Iris pigment epithelial cell (primary cell): ENCODE measurements at places on chromosomes 2 and 18.

DNA sequence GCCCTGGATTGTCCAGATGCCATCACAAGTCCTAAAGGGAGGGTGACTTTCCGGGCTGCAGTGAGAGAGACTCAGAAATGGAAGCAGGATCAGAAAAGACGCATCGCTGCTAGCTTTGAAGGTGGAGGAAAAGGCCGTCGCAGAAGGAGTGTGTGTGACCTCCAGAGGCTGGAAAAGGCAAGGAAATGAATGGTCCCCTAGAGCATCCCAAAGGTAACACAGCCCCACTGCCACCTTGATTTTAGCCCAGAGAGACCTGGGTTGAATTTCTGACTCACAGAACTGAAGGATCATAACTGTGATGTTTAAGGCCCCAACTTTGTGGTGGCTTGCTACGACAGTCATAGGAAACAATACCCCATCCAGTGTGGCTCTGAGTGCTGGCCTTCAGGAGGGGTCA is 8.6 kb upstream of the NCK2 start:
- DNase-seq: no peak

DNA sequence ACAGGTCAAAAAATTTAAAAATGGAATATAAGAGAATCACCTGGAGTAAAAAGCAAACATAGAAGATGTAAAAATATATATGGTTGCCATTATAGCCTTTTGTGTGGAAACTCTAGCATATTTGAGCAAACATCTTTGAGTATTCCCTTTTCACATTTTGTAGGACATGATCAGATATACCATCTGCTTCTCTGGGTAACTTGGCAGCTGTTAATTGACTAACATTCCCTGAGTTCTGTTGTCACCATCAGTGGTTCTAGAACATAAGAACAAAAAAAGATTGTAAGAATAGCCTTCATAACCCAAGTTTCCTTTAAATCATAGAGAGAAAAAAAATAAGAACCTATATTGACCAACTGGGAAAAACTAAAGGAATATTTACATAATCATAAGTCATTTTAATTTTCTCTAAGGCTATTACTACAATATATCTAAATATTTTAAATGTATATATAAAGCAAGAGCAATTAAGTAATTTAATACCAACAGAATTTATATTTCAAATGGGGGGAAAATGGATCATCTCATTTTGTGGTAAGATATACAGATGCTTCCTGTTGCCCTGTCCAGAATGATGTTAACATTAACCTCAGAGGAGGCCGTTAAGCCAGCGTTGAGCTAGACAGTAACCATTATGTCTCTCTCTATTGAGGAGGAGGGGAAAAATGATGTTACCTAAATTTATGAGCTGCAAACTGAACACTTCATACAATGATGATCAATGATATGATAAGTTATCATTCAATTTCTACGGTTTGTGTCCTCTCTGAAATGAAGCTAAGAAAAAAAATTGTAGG is 9.8 kb upstream of the INO80D start:
- DNase-seq: peak; percentile 33

DNA sequence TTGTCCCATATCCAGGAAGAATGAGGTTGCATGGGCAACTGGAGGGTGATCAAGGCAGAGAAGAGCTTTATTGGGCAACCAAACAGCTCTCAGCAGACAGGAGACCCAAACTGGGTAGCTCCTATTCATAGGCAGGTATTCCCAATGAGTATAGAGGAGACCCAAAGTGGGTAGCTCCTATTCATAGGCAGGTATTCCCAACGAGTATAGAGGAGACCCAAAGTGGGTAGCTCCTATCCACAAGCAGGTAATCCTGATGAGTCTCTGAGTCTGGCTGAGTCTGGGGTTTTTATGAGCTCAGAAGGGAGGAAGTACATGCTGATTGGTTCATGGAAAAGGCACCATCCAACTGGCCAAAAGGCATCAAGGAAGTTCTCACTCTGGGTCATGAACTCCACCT is 5.3 kb upstream of the GORASP2 start:
- DNase-seq: no peak

GRCh38 chr18:48896875-48897511 is 53.8 kb downstream of the SMAD7 start:
- DNase-seq: peak; percentile 20

GRCh38 chr2:239322416-239323086 is 78.3 kb downstream of the HDAC4 start:
- DNase-seq: peak; percentile 38

- DNase-seq: peak; percentile 34
These were observed 489.4 kb downstream of the LRP1B start for GRCh38 chr2:141641462-141641861.

DNA sequence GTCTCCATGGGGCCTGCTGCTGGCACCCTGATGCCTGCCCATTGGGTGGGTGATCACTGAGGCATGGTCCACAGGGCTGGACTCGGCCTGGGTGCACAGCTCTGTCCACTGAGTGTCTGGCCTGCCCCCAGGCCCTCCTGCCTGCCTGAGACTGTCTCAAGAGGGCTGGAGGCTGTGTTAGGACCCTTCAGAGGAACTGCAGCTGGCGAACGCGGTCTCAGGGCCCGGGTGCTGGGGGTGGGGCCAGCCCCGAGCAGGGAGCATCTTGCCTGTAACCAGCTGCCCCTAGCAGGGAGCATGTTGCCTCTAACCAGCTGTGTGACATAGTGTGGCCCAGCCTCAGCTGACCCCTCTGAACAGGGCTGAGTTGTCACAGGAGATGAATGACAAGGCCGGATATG is 50.0 kb downstream of the TWIST2 start:
- DNase-seq: no peak

GRCh38 chr2:176879426-176879995 is 333.1 kb upstream of the HNRNPA3 start:
- DNase-seq: no peak

- no peak for DNase-seq
These were observed 17.5 kb upstream of the CXCR4 start for GRCh38 chr2:136135462-136135861.

DNA sequence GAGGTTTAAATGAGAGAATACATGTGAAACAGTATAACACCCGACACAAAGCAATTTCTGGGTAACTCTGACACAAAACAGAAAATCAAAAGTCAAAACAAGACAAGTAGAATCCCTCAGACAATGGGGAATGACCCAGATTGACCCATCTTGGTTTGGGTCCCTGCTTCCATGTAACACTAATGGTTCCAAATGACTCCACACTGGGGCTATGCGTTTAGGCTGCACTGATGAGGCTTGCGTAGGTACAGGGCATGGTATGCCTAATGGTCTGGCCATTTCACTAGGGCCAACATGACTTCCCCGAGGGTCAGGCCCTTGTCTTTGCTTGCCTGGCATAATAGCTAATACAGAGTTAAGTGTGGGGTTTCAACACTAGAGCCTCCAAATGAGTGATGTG is 27.2 kb upstream of the NFE2L2 start:
- DNase-seq: no peak

GRCh38 chr18:25167612-25168410 is 184.2 kb downstream of the ZNF521 start:
- no peak for DNase-seq

- no peak for DNase-seq
These were observed 743.6 kb downstream of the RNF144A start for GRCh38 chr2:7660816-7661215.

- no peak for DNase-seq
These were observed 159.4 kb downstream of the PTPRM start for GRCh38 chr18:7726522-7726921.

- peak; percentile 62 for DNase-seq
These were observed 59.9 kb upstream of the POU3F3 start for GRCh38 chr2:104793966-104794365.

DNA sequence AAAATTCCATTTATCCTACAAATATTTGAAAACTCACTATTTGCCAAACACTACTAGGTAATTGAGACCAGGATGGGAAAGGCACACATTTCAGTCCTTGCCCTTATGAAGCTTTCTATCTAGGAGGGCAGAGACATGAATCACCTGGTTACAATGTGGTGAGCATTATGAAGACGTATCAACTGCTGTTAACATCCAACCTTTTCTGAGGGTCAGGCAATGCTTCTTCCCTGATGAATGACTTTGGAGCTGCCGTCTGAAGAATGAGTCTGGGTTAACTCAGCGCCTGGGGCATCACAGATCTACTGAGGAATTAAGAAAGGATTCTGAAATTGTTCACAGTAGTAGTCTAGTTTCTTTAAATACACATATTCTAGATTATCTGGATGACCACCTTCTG is 62.1 kb upstream of the NOSTRIN start:
- peak; percentile 26 for DNase-seq

DNA sequence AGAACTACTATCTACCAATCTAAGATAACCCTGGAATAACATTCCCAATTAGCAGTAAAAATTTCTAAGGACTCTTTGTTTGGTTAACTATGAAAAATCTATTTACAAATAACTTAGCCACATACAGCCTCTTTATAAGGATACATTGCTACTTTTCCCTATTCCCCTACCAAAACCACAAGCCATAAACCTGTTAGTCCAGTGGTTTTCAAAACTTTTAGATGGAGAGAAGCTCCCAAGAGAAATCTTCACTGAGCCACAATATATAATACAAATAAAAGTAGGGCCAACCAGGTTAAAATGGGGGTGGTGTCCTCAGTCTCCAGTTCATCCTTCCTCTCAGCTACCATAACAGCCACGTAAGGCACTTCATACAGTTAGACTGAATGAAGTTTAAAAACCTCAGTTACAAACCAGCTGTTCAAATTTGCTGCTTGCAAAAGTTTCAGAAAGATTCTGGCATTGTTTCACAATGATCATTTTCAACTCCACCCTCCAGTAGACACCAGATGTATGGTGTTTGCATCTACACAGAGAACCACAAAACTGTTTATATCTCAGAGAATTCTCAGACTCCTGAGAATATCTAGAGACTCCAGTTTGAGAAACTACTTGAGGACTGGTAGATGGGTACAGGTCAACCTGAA is 26.0 kb downstream of the SOS1 start:
- DNase-seq: peak; percentile 72

DNA sequence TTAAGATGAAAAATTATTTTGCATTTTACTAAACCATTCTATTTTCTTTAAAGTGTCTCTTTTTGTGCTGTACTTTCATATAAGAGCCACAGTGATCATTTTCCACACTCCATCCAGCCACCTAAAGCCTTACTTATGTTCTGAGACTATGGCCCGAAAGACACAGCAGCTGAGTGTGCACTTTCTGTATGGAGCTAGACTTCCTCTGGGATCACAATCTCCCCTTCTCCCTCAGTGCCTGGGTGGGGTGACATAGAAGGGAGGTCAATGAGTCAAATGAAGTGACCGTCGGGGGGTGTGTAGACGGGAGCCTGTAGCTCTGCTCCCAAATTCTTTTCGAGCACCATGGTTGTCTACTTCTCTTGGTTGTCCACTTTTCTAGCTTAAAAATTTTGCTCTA is 97.8 kb upstream of the ARL4C start:
- no peak for DNase-seq

- peak; percentile 73 for DNase-seq
These were observed 68.0 kb upstream of the CRIM1 start for GRCh38 chr2:36287363-36288275.

DNA sequence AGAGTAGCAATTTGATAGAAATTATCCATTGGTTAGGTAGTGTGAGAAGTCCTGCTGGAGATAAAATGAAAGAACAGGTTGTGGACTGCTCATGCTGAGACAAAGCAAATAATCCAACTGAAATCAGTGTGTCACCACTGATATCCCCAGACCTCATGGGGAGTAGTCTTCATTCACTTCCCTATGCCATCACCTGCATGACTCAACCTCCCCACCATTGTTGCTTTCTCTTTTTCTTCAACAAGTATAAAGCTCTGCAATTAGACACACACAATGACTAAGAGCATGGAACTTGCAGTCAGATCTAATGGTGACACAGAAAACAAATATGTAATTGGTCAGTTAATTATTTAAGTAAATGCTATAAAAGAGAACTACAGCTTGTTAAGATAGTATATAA is 475.3 kb downstream of the RIT2 start:
- no peak for DNase-seq

- DNase-seq: no peak
These were observed 225.4 kb upstream of the ID2 start for GRCh38 chr2:8456151-8457091.

- DNase-seq: no peak
These were observed 693 bp upstream of the PDK1 start for GRCh38 chr2:172555272-172555521.

DNA sequence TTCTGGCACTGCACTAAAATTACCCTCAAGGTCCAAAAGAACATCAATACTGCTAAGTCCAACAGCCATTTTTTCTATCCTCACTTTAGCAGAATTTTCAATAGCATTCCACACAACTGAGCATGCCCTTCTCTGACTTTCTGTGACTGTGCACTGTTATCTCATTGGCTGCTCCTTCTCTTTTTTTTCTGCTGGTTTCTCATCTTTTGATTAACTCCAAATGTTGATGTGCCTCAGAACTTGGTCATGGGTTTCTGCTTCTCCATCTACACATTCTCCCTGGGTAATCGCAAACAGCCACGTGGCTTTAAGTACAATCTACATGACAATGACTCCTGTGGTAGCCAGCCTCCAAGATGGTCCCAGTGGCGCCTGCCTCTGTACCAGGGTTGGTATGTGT is 75.0 kb upstream of the CD226 start:
- DNase-seq: no peak

DNA sequence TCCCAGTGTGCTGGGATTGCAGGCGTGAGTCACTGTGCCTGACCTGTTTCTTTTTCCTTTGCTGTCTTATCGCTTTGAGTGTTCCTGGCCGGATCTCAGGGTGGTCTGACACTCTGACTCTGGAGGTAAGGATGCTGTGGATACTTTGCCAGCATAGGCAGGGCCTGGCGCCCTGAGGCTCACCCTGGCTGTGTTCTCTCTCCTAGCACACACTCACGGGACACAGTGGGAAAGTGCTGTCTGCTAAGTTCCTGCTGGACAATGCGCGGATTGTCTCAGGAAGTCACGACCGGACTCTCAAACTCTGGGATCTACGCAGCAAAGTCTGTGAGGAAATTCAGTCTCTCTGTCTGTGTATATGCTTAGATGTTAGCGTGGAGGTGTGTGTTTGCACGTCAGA is 18.0 kb upstream of the SAG start:
- no peak for DNase-seq

DNA sequence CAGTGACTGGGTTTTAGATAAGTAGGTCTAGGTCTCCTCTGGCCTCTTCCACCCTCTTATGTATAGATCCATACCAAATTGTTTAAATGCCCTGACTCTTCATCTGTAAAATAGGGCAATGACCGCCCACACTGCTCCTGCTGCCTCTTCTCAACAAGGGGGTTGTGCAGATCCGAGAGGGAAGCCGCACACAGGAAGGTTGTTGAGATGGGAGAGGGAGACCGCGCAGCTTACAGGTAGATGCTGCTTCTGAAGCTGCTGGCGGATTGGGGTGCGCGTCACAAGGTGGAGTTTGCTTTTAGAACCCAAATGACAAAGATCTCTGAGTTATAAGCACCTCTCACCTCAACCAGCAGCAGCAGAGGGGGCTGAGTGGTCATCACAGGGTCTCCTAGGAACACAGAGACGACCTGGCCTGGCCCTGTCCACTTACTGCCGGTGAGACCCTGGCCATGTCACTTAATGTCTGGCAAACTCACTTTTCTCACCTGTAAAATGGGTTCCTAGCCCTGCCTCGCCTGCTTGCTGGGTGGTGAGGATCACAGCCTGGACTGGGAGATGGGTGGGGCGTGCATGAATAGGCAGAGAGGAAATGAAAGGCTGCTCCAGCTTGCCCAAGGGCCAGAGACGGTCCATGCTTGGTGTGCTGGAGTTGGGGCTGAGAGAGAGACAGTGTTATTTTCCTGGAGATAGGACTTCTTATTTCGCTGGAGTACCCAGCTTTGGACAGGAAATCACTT is 251.3 kb downstream of the EIPR1 start:
- no peak for DNase-seq
